ENCODE measurements at places on chromosomes 7 and 10. TPM values are rescaled to one million over a fixed set of nuclear protein-coding genes. Genes with fewer than 3 reads are reported as not detected.

GRCh38 chr7:151868396-151869108, 8.4 kb downstream of the PRKAG2 start:
- H3K4me3 ChIP-seq: peak overlapping the region; percentile 16
- DNase-seq: no peak
- H3K36me3 ChIP-seq: no peaks in the 10 kb centered on the region
- no peaks in the 10 kb centered on the region for H3K27me3 ChIP-seq
- peak overlapping the region; percentile 9 for H3K27ac ChIP-seq

DNA sequence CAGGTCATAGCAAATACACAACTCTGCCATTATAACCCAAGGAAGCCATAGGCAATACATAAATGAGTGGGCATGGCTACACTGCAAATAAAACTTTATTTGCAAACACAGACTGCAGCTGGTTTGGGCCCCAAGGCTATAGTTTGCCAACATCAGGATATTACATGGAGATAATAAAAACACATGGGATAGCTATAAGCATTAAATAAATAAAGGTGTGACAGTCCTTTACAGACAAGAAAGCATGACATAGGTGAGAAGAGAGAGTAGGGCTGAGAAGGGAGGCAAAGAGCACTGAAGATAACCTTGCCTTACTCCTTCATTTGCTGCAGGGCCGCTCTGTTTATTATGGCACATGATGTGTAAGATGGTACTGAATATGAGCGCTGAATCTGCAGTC, 135.1 kb upstream of the GHITM start:
- DNase-seq: no peak
- H3K4me3 ChIP-seq: no peak overlapping the region
- no peaks in the 10 kb centered on the region for H3K36me3 ChIP-seq

DNA sequence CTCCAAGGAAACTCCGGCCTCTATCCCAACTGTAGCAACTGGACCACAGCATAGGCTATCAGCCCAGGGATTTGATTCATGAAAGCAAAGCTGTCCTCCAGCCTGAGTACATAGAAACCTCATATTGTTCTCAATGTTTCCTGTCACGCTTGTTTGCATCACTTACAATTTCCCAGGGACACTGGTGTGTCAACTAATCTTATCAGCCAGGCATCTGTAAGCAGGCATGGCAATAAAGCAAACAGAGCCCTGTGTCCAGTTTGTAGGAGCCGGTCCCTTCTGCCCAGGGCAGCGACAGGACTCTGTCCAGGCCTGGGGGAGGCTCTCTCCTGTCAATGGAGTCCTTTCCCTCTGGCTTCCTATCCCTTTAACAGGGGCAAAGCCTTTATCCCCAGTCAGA, 23.0 kb upstream of the CDHR3 start:
- no peaks in the 10 kb centered on the region for H3K36me3 ChIP-seq
- H3K27ac ChIP-seq: no peak overlapping the region
- DNase-seq: no peak
- no peak overlapping the region for H3K4me3 ChIP-seq
- no peaks in the 10 kb centered on the region for H3K27me3 ChIP-seq
- H3K4me1 ChIP-seq: peaks cover 4% of the 10 kb centered on the region

GRCh38 chr10:86321568-86321967, 45.0 kb downstream of the GRID1 start:
- H3K4me1 ChIP-seq: no peaks in the 10 kb centered on the region
- no peak overlapping the region for H3K4me3 ChIP-seq
- DNase-seq: no peak
- no peaks in the 10 kb centered on the region for H3K36me3 ChIP-seq

GRCh38 chr10:6654571-6654970, 74.5 kb upstream of the PRKCQ start:
- H3K36me3 ChIP-seq: no peaks in the 10 kb centered on the region
- H3K27me3 ChIP-seq: peaks cover 48% of the 10 kb centered on the region
- no peaks in the 10 kb centered on the region for H3K4me1 ChIP-seq
- no peak overlapping the region for H3K27ac ChIP-seq

DNA sequence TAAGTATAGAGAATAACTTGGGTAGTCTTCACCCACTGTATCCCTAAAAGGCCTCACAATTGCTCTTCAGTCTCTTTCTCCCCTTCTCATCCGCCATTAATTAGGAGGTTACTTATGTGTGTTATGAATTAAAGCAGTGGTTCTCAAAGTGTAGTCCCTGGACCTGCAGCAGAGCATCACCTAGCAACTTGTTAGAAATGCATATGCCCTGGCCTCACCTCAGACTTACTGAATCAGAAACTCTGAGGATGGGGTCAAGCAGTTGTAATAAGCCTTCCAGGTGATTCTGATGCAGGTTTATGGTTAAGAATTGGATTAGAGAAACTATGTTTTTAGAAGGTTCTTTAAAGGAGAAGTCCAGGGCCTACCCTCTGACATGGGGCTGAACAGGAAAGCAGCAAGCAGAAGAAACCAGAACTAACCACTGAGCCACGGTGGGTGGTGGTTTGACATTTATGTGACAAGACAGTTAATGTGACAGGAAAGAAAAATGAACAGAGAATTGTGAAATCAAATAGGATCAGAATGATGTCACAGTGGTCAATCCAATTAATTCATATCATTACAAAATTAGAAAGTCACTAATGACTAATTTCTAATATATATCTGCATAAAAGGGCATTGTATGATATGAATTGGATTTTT, 37.6 kb downstream of the ENTPD1 start:
- no peaks in the 10 kb centered on the region for H3K27me3 ChIP-seq
- H3K4me1 ChIP-seq: peaks cover 7% of the 10 kb centered on the region
- no peaks in the 10 kb centered on the region for H3K36me3 ChIP-seq

DNA sequence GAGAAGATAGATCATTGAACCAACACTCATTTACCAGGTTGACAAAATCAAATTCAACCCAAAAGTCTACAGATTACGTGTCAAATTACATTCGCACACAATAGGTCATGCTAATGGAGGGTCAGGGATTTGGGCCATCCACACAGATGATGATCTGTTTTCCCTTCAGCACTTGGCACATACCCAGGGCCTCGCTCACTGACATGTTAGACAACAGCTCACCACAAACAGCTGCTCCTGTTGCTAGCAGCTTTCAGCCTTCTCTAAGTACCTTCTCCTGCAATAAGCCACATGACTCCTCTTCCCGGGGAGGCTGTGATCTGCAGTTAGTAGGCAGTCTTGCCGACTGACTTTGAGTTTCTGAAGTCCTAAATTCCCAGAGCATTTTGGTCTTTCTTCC, 18.4 kb downstream of the NKX2-3 start:
- DNase-seq: no peak
- peaks cover 97% of the 10 kb centered on the region for H3K27me3 ChIP-seq
- no peaks in the 10 kb centered on the region for H3K4me1 ChIP-seq
- H3K27ac ChIP-seq: no peak overlapping the region

GRCh38 chr7:153322991-153323390, 563.4 kb downstream of the ACTR3B start:
- H3K27me3 ChIP-seq: no peaks in the 10 kb centered on the region
- no peak overlapping the region for H3K27ac ChIP-seq
- no peak for DNase-seq
- no peak overlapping the region for H3K4me3 ChIP-seq
- peaks cover 2% of the 10 kb centered on the region for H3K36me3 ChIP-seq
- H3K4me1 ChIP-seq: no peaks in the 10 kb centered on the region

GRCh38 chr7:92634205-92634604, 44.0 kb upstream of the FAM133B start:
- peaks cover 2% of the 10 kb centered on the region for H3K36me3 ChIP-seq
- peaks cover 33% of the 10 kb centered on the region for H3K4me1 ChIP-seq
- H3K27ac ChIP-seq: peak overlapping the region; percentile 37
- H3K4me3 ChIP-seq: no peak overlapping the region

Gene RADIL
- total RNA-seq: 13.8 TPM

Gene CPA2
- total RNA-seq: 0.55 TPM

All from neural crest cell (in vitro differentiated cells).